ENCODE measurements at places on chromosomes 11 and 22.

GRCh38 chr11:115886422-115886733 is 382.2 kb upstream of the CADM1 start:
- no peak for DNase-seq

DNA sequence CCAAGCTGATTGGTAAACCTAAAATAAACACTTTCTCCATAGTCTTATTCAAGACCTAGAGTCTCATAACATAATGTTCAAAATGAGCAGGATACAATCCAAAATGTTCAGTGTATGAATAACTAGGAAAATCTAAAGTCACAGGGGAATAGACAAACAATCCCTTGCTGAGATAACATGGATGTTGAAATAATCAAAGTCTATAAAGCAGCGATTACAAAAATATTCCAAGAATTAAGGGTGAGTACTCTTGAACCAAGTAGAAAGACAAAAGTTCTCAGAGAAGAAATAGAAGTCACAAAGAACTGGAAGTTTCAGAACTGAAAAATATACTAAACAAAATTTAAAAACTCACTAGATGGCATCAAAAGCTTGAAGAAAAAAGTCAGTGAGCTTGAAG is 561.0 kb downstream of the INSC start:
- DNase-seq = no peak

GRCh38 chr11:30893318-30893717 is 307.2 kb upstream of the MPPED2 start:
- DNase-seq = no peak

DNA sequence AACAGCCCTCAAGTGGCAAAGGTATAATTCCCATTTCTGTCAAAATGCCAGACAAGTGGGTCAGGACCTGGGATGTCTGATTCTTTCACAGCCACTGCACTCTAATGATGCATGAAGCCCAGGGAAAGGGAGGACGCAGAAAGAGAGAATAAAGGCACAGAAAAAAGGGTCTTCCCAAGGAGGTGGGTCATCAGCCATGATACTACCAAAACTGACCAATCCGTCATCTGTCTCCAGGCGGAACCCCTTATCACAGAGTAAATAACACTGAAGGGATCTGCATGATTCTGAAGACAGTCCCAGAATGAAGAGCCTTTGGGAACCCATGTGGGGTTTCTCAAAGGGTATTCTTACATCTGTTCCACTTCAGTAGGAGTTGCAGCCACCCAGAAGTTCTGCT is 73.8 kb upstream of the OPCML start:
- no peak for DNase-seq

GRCh38 chr11:45102810-45103621 is 43.4 kb upstream of the PRDM11 start:
- peak; percentile 13 for DNase-seq

DNA sequence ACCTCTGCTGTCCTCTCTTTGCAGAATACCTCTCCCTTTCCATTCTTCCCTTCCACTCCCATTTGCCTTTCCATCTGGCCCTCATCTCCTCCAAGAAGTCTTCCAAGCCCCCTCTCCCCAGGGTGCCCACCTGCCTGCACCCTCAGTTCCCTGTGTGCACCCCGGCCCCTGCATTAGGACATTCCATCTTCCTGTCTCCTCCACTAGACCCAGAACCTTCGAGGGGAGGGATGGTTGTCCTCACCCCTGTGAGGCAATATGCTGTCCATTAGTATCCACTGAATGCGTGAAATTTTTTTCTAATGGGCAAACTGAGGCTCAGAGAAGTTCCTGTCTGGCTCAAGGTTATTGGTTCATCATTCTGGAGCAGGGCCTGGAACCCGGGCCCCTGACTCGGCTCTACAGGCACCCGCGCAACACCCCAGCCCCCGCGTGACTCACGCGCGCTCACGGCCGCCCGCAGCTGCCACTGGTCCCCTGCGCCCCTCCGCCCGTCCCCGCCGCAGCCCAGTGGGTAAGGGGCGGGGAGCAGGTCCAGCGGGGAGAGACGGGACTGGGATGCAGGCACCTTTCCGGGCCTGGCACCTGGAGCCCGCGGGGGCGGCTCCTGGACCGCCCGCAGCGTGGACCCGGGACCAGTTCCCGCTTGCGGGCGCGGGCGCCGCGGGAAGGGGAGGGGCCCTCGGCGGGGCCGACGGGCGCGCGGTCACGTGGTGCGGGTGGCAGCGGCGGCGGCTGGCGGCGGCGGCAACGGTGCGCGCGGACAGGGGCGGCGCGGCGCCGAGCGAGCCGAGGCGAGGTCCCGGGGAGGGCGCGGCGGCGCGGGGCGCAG is 7.0 kb downstream of the SEPTIN3 start:
- no peak for DNase-seq

DNA sequence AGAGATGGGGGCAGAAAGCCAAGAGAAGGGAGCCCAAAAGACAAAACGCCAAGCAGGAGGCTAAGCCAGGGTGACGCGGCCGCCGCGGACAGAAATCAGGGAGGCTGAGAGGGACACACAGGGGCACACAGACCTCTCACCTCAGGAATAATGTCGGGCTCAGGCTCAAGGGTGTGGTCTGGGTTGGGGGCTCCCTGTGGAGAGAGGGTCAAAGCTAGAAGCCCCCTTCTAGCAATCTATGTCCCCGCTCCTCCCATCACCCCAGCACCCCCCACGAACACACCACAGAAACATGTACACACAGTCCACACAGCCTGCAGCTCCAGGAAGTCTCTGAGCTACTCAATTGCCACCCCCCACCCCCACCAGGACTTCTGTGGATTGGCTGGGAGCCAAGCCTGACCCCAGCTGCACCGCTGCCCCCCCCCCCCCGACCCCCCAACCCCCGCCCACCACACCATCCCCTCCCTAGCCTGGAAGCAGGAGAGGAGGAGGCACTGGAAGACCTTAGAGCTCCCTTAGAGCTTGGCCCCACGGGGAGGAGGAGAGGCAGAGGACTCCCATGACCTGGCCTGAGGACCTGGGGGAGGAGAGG is 6.9 kb downstream of the BCL9L start:
- no peak for DNase-seq

- DNase-seq = peak; percentile 14
Observed at GRCh38 chr11:125289419-125290098, 125.0 kb downstream of the PKNOX2 start.

GRCh38 chr11:126498281-126498680 is 142.8 kb downstream of the ST3GAL4 start:
- DNase-seq = no peak

DNA sequence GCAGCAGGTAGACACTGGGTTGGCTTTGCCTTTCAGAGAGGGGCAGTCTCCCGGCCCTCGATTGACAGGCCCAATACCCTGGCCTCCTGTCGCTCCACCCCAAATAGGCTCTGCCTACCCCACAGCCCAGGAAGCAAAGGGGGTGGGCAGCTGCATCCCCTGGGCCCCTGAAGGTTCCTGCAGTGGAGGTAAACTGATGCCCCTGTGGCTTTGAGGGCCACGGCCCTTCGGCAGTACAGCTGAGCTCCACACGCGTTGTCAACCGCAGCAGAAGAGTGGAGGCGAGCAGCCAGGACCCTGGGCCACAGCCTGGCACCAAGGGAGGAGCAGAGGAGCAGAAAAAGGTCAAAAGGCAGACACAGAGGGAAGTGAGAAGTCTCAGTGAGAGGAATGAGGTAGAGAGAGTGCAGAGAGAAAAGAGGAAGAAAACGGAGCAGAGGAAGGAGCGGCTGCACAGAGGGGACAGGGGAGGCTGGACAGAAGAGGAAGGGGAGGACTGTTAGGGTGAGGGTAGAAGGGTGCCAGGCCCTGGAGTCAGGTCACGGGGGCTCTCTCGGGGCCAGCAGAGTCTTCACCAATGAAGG is 64.0 kb downstream of the SLC22A12 start:
- DNase-seq = no peak

DNA sequence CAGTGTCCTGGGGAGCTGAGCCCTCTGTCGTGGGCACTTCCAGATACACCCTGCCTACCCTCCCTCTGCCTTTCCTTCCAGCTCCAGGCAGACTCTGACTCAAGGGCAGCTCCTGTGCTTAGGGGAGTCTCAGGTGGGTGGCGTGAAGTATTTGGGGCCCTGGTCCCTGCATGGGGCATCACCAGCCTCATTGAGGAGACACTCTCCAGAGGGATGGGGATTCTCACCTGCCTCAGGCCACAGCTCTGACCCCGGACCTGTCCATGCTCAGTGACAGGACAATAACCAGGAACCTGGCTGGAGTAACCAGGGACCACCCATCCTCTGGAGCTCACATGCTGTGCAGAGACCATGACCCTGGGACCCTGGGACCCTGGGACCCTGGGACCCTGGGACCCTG is 41.2 kb downstream of the GGTLC2 start:
- DNase-seq = no peak

GRCh38 chr22:19728836-19729235 is 5.5 kb downstream of the GP1BB start:
- no peak for DNase-seq

DNA sequence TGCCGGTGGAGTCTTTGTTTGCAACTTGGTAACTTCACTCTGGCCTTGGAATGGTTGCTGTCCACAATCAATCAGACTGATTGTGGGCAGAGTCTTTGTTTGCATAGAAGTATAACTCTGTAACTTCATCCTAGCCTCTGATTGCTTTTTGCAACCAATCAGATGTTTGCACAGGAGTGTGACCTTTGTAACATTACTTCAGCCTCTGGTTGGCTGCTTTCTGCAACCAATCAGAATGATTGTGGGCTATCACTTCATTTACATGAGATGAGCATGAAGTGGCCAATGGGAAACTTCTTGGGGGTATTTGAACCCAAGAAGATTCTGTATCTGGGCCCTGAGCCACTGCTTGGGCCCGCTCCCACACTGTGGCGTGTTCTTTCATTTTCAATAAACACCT is 79.6 kb upstream of the CLDN5 start:
- DNase-seq = no peak

DNA sequence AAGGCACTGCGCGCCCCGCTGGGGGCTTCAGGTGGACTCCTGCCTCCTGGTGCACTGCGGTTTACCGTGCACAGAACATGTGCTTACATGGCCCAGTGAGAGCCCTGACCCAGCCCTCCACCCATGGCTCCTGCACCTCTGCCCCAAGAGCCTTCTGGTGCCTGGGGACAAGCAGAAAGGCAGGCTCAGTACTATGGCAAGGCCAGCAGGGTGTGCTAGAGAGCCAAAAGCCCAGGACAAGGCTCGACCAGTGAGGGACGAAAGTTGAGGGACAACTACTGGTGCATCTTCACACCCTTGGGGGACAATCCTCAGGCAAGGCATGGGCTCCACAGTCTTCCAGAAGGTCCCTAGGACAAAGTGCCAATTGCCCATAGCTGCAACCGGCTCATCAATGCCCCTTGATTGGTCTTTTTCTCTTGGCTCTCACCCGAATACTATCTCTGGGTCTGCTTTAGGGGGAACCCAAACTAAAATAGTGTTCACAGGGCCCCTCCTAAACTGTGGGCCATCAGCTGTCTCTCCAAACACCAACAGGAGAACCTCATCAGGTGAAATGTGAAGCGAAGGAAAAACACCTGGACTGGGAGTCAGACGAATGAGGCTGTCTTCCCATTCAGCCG is 13.5 kb downstream of the PGA5 start:
- DNase-seq = no peak

DNA sequence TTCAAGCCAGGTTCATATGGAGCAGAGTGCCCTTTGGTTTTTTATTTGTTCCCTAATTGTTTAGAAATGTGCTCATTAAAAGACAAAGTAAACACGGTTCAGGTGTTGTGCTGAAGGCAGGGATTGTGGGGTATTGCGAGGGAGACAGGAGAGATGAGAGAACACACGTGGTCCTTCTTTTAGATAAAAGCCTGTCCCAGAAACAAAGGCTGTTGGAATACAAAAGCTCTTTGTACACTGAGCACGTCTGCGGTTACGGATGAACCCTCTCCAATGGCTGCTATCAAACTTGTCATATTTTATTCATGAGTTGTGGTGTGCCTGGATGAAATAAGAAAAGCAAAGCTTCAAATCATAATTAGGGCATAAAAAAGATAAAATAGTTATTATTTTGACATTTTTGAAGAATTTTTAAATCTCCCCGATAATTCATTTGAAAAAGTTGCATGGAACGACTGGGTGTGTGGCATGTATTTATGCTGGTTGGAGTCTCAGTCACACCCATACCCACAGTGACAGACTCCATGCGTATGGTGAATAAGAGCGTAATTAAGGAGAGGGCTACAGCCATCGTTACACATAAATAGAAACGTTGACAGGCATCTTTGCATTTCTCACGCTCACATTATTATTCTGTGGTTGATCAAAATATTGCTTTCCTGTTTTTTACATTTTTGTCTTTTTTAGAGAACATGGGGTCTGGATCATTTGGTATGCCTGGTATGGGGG is 92.9 kb downstream of the NELL1 start:
- no peak for DNase-seq

DNA sequence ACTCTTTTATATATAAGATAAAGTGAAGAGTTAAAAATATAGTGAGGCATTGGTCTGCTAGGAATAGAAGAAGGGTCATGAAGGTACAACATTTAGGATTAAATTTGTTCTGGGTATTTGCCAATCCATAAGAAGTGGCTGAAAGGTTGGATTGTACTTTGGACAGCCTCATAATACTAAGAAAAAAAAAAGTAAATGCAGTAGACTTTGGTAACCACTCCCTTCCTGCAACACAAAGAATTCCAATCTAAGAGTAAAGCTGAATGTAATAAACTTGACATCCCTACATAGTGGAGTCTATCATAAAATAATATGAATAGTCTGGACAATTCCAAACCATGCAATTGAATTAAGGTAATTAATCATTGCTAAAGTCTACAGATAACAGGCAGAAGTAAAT is 2294.4 kb downstream of the LRRC4C start:
- no peak for DNase-seq

DNA sequence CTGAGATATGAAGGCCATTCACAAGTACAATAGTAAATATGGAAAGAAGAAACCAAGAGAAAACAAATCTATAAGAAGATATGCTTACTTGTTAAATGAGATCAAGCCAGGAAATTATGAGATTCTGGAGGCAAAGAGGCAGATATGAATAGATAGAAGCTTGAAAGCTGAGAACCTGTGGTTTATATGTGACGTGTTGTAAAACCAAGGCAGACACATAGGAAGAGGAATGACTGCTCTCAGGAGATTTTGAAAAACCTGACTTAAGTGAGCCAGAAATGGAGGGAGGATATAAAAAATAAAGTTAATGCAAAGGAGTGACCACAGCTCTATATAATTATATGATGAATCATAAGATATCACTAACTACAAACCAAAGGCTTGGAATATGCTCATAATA is 1160.5 kb upstream of the CNTN5 start:
- no peak for DNase-seq

GRCh38 chr22:25365491-25366261 is 146.2 kb downstream of the CRYBB2 start:
- no peak for DNase-seq

DNA sequence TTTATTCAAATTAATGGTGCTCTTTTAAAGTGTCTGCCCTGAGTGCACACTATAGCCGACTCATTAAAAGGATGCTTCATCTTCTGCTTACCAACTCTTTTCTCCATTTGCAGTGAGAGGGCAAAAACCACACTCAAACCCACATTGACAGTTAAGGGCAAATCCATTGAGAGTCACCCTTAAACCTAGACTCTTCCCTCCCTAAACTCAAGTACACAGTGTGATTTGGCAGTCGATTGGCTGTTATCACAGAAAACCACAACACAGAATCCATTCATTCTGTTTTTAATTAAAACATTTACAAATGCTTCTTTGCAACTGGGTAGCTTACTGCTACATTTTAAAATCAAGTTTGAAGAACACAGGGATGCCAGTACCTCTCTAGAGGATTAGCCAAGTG is 120.0 kb downstream of the CADM1 start:
- DNase-seq = peak; percentile 47

Data from DMS79 (cell line).